Stimulated activated CD8-positive, alpha-beta memory T cell treated with anti-CD3 and anti-CD28 coated beads, Interleukin-12 subunit alpha, Interleukin-12 subunit beta, amount 100 ng/mL, for 1 hour (primary cell): ENCODE measurements at places on chromosomes 2 and 18.

DNA sequence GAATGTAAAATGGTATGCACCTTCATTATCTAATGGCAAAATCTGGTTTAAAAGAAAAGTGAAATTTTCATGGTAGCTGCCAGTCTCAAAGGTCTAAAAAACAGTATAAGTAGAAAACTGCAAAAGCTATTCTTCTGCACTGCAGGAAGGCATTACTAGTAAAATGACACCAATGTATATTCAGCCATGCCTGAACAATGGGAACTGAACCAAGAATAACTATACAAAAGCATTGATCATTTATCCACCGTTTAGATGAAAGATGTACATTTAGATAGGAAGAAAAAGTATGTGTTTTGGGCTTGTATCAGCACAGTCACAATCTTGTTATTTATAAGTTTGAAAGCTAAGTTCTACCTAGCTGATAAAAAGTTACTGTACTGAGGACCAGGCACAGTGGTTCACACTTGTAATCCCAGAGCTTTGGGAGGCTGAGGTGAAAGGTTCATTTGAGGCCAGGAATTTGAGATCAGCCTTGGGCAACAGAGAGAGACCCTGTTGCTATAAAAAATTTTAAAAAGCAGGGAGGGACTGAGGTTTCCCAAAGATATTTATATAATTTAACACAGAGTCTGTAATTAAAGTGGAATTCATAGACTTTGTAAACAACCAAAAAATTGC, 163.1 kb upstream of the WDSUB1 start:
- no peak for DNase-seq

GRCh38 chr2:37414470-37414949, 70.1 kb downstream of the QPCT start:
- no peak for DNase-seq

- DNase-seq, result no peak
Measured at GRCh38 chr2:215314896-215315295, 3.0 kb downstream of the ATIC start.

DNA sequence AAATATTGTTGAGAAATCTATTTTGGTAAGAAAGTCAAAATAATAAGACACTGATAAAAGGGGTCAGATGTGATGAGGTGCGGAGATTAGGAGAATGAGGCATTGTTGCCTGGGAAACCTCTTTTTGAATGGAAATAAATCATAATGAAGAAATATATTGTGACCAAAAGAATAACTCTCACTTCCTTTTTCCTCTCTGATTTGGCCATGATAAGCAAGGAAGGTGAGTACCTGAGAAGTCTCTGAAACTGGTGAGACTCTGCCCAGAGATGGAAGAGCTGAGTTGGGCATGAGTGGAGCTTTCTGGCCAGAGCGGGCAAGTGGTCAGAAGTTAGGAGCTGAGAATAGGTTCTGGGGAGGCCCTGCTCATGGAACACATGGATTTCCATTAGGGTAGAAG, 11.8 kb downstream of the LAMA3 start:
- DNase-seq, result no peak

DNA sequence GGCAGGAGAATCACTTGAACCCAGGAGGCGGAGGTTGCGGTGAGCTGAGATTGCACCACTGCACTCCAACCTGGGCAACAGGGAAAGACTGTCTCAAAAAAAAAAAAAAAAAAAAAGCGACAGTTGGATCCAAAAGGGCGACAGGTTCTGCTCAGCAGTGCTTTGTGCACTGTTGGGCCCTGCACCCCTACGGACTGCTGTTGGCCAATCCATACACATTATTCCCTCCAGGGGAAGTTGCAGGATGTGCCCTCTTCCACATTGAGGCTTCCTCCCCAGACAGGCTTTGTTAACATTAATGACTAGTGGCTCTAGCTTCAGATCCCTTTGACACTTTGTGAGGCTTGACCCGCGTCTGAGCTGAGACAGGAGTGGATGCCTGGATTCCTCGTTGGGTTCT, 9.4 kb downstream of the NT5DC4 start:
- no peak for DNase-seq

DNA sequence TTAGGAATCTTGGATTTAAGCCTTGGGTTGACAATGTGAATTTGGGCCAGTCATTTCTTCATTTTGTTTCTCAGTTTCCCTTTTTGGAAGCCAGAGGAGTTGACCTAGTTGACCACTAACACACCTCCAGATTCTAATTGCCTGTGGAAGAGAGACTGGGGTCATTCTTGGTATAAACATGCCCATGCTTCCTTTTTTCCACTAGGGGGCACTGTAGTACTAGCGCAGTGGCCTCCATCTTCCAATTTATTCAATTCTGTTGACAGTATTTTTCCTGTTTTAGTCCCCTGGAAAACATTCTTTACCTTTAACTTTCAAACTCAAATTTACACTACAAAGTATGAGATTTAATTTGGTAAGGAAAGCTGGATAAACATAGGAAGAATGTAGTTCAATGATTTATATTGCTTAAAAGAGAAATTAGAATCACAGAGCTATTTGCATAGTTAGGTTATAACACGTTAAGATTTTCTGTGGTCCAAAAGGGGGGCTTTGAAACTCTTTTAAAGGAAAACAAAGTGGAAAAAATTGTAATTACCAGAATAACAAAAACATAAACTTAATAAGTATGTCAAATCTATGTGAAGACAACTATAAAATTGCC, 57.5 kb upstream of the AGPS start:
- DNase-seq, result peak; percentile 19

- DNase-seq, result no peak
Measured at GRCh38 chr2:164761737-164762460, 79.7 kb downstream of the COBLL1 start.

- DNase-seq, result no peak
Measured at GRCh38 chr18:9712130-9712577, 4.1 kb downstream of the RAB31 start.

GRCh38 chr2:50529600-50530218, 502.2 kb downstream of the NRXN1 start:
- DNase-seq, result no peak

DNA sequence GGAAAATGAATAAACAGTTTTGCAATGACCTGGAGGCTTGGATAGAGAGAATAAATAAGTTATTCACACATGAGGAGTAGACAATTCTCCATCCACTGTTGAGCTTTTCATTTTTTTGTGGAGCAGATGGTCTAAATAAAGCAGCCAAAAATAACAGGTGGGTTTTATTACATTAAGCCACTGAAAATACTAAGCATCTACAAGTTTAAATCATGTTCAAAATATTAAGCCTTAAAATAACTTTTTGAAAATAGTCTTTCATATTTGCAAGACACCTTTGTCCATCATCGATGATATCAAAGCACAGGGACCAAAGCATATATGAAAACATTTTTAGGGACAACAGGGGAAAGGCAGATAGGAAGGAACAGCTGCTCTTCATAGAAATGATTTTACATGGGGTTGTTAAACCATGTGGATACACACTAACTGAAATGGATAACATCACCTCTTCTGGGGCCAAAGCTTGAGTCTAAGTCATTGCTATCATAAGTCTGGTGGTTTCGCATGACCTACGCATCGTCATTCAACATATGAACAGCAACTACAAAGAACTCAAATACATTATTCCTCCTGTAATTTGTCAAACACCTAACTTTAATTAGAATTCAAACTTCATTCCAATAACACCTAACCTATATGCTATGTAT, 197.6 kb upstream of the CHST9 start:
- no peak for DNase-seq

DNA sequence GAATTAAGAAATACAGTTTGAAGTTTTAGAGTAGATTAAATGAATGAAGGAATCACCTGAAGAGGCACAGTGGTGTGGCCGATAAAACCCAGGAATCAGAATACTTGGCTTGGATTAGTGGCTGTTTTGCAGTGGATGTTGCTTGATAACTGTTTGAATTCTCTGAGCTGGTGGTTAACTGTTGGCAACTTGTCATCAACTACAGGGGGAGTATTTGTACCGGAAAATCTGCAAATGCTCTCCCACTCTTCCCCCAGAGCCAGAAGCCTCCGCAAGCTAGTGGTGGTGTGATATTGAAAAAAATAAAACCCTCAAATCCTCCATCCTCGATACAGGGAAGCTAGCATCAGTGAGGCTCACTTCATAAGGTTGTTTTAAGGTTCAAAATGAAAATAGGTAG, 326.7 kb downstream of the DPP10 start:
- no peak for DNase-seq

DNA sequence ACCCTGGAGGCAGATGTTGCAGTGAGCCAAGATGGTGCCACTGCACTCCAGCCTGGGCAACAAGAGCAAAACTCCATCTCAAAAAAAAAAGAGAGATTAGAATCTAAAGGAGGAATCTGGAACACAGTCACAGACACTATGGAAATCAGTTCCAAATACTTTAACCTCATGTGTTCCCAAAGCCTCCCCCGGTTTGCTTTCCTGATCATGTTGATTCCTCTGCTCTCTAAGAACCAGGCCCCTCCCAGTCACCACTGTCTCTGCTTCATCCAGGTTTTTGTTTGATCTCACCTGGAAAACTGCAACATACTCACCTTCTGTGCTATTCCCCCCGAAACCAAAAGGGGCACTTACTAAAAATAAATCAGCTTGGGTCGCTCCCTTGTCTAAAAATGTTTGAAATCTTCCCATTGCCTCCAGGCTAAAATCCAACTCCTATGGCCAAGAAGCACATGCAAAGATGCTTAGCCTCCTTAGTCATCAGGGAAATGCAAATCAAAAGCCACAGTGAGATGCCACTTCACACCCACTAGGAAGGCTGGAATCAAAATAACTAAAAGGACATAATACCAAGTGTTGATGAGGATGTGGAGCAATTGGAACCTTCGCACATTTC, 6.2 kb upstream of the NEU2 start:
- DNase-seq, result no peak

DNA sequence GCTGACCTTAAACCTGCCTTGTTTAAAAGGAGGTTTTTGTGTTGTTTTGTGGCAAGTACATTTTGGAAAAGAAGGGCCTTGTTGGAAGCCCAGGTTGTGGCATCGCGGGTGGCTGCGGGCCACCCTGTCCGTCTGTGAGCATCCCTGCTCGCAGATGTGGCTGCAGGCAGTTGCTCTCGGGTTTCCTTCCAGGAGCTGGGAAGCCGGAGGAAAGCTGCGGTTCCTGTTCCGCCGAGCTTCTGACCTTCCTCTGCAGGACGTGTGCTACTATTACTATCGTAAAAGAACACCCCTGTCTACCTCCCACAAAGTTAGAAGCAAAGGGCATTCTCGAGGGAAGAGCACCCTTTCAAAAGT, 766 bp downstream of the MFF start:
- no peak for DNase-seq

- no peak for DNase-seq
Measured at GRCh38 chr2:189440644-189440946, 679 bp upstream of the WDR75 start.

DNA sequence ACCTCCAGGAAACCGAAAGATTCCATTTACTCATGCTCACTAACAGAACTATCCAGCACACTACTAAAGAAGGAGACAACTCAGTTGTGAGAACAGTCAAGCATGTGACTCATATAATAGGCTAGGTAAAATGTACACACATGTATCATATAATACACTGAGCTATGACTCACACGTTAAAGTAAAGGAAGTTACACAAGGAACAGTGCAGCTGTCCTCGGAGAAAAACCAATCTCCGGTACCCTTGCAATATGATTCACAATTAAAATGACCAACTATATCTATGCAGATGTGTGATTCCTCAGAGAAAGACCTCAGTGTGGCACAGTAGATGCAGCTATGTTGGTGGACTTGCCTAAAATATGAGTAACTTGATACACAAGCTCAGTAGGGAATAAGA, 76.5 kb downstream of the STRN start:
- no peak for DNase-seq

DNA sequence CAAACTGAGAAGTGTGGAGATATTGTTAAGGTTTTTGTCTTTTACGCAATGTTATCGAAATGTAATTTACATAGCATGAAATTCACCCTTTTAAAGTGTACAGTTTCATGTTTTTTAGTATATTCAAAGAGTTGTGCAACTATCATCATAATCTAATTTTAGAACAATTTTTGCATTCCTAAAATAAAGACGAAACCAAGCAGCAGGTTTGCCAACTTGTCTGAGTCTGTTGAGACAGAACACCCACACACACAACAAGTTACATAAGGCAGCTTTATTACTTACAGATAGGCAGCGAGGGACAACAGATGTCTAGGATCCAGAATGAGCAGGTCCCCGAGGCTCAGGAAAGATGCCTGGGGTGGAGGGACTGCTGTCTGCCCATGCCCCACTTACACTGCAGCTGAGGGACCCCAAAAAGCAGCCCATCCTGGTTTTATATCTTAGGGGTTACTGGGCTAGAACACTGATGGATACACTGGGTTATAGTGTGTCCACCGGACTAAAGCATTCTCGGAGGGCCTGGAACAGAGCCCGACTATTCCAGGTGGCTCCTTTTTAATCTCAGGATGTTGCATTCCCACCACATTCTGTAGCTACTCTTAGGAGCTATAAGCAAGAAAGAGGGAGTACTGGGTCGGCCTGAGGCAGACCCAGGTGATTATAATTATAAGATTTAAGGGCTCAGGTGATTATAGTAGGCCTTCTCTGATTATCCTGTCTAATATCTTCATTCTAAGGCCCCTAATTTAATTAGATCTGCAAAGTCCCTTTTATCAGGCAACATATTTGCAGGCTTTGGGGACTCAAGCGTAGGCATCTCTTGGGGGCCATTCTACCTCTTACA, 150.2 kb upstream of the DOK6 start:
- no peak for DNase-seq

- no peak for DNase-seq
Measured at GRCh38 chr2:107364361-107364950, 462.2 kb upstream of the RGPD4 start.

GRCh38 chr18:29496152-29496680, 1319.3 kb upstream of the CDH2 start:
- no peak for DNase-seq

DNA sequence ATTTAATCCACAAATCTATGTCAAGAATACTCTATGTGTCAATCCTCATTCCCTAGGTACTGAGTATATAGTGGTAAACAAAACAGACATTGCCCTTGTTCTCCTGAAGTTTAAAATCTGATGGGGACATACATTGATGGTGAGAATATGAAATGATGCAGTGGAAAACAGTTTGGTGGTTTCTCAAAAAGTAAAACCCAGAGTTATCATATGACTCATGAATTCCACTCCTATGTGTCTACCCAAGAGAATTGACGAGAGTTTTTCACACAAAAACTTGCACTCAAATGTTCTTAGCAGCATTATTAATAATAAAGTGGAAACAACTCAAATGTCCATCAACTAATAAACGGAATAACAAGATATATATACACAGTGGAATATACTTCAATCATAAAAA, 586.7 kb downstream of the CCDC85A start:
- no peak for DNase-seq

DNA sequence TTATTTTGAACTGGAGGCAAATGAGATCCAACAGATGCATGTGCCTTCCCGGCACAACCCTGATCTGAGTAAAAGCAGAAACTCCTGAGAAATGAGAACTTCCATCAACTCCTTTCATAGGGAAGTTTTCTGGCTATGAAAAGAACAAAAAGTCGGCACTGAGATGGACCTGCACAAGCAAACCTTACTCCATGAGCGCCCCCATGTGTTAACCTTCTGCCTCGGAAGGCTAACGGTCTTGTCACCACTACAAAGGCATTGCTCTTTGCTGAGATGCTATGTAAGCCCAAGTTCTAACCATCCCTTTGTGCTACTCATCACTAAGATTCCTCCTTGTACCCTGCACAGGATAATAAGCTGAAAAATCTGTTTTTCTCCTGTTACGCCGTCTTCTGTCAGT, 57.3 kb upstream of the SULT1C3 start:
- DNase-seq, result no peak

- no peak for DNase-seq
Measured at GRCh38 chr2:120606931-120607330, 128.7 kb upstream of the GLI2 start.
